ENCODE measurements at places on chromosomes 3 and 15. TPM values are rescaled to one million over a fixed set of nuclear protein-coding genes. Genes with fewer than 3 reads are reported as not detected.
A peak's percentile ranks its signal among the peaks of the same experiment; 100 is the strongest.

DNA sequence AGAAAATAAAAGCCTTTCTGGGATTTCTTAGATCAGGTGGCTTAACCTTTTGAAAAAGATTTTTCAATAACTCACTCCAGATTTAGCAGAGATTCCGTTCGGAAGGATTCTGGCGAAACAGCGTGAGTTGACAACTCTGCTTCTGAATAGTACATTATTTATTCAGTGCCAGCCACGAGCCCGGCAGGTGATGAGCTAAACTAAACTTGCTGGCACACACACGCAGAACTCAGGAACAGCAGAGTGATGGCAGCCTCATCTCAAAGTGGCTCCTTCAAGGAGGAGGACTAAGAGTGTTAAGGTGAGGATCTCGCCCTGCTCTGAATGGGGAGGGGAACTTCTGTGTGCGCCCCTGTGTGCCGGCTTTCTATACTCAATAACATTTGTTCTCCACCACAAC lies 114.3 kb downstream of the FAM43A start:
- H3K27ac ChIP-seq: no peak overlapping the region
- no peaks in the 10 kb centered on the region for H3K36me3 ChIP-seq
- H3K27me3 ChIP-seq: no peaks in the 10 kb centered on the region
- no peak for DNase-seq
- H3K4me3 ChIP-seq: no peak overlapping the region

- no peak overlapping the region for H3K4me3 ChIP-seq
- no peak overlapping the region for H3K27ac ChIP-seq
- H3K27me3 ChIP-seq: no peaks in the 10 kb centered on the region
- no peaks in the 10 kb centered on the region for H3K36me3 ChIP-seq
- no peak for DNase-seq
Measured at GRCh38 chr3:90136456-90137191, 1029.2 kb downstream of the EPHA3 start.

DNA sequence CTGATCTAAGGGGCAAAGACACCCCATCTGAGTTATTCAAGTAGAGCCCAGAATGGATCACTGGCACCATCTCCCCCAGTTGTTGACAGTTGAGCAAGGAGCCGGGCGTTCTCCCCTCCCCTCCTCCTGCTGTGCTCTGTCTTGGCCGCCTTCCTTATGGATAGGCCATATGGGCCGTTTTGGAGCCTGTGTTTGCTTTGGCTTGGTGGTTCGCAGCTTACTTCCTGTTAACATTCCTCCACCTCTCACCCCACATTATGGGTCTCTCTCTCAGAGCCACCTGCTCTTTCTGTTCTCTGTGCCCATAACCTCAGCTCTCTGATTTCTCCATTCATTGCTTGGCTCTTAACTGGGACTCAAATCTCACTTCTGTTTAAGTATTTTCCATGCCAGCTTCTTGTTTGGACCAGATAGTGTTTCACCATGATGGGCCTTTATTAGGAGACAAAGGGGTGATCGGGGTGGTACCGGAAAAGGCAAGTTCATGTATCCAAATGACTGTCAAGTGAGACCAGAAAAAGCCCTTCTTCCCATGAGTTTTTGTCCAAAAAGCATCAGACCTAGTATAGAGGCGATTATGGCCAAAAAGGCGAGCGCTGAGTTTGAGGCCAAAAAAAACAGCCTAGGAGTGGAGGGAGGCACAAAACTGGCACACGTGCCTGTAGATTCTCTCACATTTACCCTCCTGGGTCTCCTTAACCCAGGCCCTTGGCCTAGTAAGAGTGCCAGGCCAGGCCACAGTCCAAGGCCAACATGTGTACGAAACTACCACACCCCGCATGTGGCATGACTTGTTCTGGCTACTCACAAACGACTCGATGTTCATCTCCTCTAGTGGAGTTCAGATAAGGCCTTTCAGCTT lies 62.6 kb downstream of the DUT start:
- no peaks in the 10 kb centered on the region for H3K27me3 ChIP-seq
- H3K27ac ChIP-seq: peak overlapping the region; percentile 63
- H3K4me3 ChIP-seq: no peak overlapping the region
- DNase-seq: no peak
- peaks cover 5% of the 10 kb centered on the region for H3K4me1 ChIP-seq

DNA sequence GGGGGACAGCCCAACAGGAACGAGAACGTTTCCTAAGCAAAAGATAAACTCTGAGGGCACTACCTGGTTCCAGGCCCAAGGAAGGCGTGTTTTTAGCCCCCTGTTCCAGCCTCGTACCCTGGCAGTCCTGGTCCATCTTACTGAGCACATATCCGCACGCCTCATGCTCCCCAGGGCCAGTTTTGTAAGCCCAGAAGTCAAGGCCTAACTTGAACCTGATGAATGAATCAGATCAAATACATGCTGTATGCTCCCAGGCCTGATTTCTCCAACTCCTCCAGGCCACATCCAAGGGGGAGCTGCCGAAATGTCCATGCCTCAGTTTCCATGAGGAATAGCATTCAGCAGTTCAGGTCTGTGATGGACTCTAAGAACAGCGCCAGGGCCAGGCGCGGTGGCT lies 14.3 kb upstream of the DOCK3 start:
- no peaks in the 10 kb centered on the region for H3K4me1 ChIP-seq
- H3K4me3 ChIP-seq: no peak overlapping the region
- no peaks in the 10 kb centered on the region for H3K36me3 ChIP-seq
- no peak overlapping the region for H3K27ac ChIP-seq
- H3K27me3 ChIP-seq: no peaks in the 10 kb centered on the region

Gene PLSCR2
- total RNA-seq: not detected

GRCh38 chr15:72991026-72991425 lies 61.2 kb upstream of the NEO1 start:
- H3K4me3 ChIP-seq: no peak overlapping the region
- no peaks in the 10 kb centered on the region for H3K36me3 ChIP-seq
- no peak for DNase-seq
- H3K27ac ChIP-seq: no peak overlapping the region
- no peaks in the 10 kb centered on the region for H3K27me3 ChIP-seq
- H3K4me1 ChIP-seq: peaks cover 37% of the 10 kb centered on the region

DNA sequence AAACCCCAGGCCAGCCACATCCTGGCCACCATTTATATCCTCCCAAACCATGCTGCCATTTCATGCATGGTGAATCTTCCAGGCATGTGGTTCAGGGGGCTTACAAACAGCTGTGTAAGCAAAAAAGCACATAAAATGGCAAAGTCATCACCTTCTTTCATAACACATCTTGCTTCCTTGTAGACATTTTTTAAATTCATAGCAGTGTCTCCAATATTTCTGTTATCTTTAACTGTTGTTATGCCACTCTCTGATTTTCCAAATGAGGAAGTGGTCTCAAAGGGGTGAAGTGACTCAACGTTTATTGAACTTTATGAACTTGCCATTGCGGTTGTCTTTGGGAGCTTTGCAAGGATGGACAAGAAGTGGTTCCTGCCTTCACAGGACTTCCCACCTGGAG lies 264.4 kb downstream of the MEX3B start:
- H3K27ac ChIP-seq: no peak overlapping the region
- H3K36me3 ChIP-seq: no peaks in the 10 kb centered on the region
- H3K4me3 ChIP-seq: no peak overlapping the region
- H3K4me1 ChIP-seq: no peaks in the 10 kb centered on the region
- DNase-seq: peak; percentile 26

Gene ARPP19
- 177 TPM for total RNA-seq

- no peak overlapping the region for H3K4me3 ChIP-seq
- H3K27ac ChIP-seq: no peak overlapping the region
- no peaks in the 10 kb centered on the region for H3K4me1 ChIP-seq
Measured at GRCh38 chr3:38662544-38662943, 13.1 kb upstream of the SCN5A start.

Gene CLEC3B
- 71.4 TPM for total RNA-seq

- H3K27ac ChIP-seq: no peak overlapping the region
- DNase-seq: no peak
- H3K36me3 ChIP-seq: no peaks in the 10 kb centered on the region
- H3K4me3 ChIP-seq: no peak overlapping the region
Measured at GRCh38 chr3:197458906-197459470, 96.8 kb downstream of the BDH1 start.

Gene COL8A1
- 52.7 TPM for total RNA-seq

Gene VWA5B2
- 0.33 TPM for total RNA-seq

Gene OXTR
- 0.42 TPM for total RNA-seq

- no peaks in the 10 kb centered on the region for H3K4me1 ChIP-seq
- H3K27me3 ChIP-seq: no peaks in the 10 kb centered on the region
- H3K4me3 ChIP-seq: no peak overlapping the region
- no peaks in the 10 kb centered on the region for H3K36me3 ChIP-seq
Measured at GRCh38 chr3:4943549-4943948, 35.7 kb upstream of the BHLHE40 start.

Data from esophagus muscularis mucosa (tissue), 4 donors.